ENCODE measurements at places on chromosomes 3 and 15. TPM values are rescaled to one million over a fixed set of nuclear protein-coding genes. Genes with fewer than 3 reads are reported as not detected.

DNA sequence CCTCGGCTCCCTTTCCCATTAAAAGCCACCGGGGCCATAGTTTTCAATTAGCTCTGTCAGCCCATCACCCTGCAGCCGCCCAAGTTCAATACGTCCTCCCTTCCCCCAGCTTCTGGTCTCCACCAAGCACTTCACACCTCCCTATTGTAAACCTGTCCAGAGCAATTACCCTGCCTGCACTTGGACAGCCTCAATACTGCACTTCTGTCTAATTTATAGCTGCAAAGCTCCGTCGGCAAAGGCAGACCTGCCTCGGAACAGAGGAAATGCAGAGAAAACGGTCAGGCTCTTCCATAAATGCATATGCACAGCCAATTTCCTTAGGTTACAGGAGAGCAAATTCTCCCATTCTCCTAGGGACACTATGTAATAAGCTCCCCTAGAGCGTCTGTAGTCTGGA, 21.9 kb downstream of the LRIG1 start:
- DNase-seq: no peak

The CPNE9 gene
- not detected for total RNA-seq

DNA sequence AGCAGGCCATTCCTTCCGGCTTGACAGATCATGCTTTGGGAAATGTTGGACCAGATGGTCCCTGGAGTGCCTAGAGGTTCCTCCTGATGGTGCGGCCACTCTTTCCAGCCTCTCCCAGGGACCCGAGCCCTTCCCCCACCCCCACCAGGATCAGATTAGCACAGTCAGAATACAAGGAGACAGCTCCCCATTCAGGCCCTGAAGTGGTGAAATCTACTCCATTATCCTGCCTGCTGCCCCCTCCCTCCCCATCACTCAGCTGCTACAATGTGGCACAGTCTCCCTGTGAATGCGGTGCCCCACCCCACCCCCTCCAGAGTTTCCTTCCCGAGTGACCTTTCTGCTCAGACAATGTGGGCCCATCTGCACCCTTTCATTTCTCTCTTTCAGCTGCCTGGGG, 29.4 kb downstream of the RNU5B-1 start:
- no peak for DNase-seq

The GOLGA8G gene
- not detected for total RNA-seq

The TGM5 gene
- total RNA-seq: not detected

GRCh38 chr15:63274427-63274826, 3.0 kb upstream of the APH1B start:
- no peak for DNase-seq

DNA sequence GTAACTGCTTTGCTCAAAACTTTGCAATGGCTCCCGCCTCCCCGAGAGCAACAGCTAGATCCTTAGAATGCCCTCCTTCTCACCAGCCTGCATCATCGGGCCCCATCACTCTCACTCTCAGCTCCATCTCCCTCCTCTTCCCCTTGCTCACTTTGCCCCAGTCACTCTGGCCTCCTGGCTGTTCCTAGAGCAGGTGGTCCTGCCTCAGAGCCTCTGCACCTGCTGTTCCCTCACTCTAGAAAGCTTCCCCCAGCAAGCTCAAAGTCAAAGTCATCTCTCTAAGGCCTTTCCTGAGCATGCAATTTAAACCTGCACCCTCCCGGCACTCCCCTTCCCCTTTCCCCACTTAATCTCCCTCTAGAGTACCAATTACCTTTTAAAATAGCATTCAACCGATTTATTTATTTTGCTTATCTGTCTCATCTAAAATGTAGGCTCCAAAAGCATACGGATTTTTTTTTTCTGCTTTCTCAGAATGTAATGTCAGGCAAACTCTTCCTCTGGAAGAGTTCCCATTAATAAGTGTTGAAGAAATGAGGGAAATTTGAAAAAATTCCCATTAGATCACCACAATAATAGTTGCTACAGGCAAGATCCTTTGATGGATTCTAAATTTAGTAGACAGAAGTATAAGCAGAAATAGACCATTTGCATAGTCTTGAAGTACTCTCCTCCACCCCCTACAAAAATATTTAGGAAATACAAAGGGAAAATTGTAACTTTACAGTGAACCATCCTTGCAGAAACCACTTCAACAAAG, 15.9 kb upstream of the HES1 start:
- no peak for DNase-seq

GRCh38 chr15:42101861-42102260, 7.5 kb upstream of the PLA2G4D start:
- no peak for DNase-seq

Data from IMR-90 (cell line).